Progenitor cell of endocrine pancreas (in vitro differentiated cells): ENCODE measurements at places on chromosomes 7 and 10.

- no peak for DNase-seq
Observed at GRCh38 chr7:44324481-44325200, 753 bp downstream of the CAMK2B start.

DNA sequence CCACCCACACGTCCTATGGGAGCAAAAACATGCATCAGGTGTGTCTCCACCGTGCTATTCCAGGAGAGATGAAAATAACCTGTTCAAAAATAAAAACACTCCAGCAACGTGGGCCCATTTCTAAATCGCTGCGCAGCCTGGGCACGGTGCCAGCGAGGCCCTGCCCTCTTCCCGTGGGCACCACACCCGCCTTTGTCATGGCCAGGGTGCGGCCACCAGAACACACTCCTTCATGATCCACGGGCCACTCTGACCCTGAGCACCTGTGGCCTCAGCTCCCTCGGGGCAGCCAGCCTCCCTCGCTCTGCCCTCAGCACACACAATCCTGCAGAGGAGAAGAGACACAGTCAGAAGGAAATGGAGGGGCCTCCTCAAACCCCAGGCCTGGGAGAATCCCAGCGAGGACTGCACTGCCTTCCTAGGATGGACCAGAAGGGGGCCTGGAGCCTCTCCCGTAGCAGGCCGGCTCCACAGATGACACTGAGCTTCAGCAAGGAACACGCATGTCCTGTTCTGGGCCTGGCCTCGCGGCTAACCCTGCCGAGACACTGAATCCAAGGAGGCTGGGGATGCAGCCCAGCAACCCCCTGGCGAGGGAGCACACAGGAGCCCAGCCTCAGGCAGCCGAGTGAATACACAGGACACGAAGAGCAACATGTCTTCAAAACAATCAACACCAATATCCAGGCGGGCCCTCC, 169.0 kb downstream of the MAD1L1 start:
- DNase-seq, result no peak

DNA sequence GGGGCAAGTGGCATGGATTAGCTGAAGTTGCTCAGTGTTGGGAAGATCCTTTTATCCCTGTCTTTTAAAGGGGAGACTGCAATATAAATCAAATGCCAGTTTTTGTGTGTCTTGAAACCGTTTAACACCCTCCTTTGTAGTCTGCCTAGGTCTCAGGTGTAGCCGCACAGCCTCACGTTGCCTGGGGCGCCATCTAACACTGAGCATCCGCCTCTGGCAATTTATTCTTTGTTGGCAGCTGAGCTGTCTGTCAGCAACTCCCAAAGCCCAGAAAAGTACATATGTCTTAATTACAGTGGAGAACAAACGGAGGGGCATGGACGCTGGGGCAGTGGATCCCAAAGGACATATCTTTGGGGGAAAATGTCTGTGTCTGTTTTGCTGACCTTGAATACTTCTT, 254.7 kb downstream of the STK31 start:
- DNase-seq, result no peak

GRCh38 chr7:67625257-67625737, 628.7 kb downstream of the TYW1 start:
- peak; percentile 73 for DNase-seq

- DNase-seq, result no peak
Observed at GRCh38 chr10:32050177-32050576, 6.0 kb downstream of the KIF5B start.

GRCh38 chr10:3720228-3721019, 64.6 kb downstream of the KLF6 start:
- no peak for DNase-seq

- no peak for DNase-seq
Observed at GRCh38 chr10:115295213-115295805, 202.1 kb downstream of the ATRNL1 start.

- no peak for DNase-seq
Observed at GRCh38 chr7:7595451-7595850, 28.8 kb downstream of the MIOS start.
